Temporal lobe (tissue), 4 donors: ENCODE measurements at places on chromosomes 1 and 21. TPM values are rescaled to one million over a fixed set of nuclear protein-coding genes. Genes with fewer than 3 reads are reported as not detected.

ZNF683 gene
- not detected for total RNA-seq

MRPS21 gene
- 44.7 TPM for total RNA-seq

HSD3B2 gene
- not detected for total RNA-seq

CFHR1 gene
- 0.25 TPM for total RNA-seq

OR10J1 gene
- not detected for total RNA-seq

PDZK1 gene
- 2.0 TPM for total RNA-seq

OR2T34 gene
- total RNA-seq, result not detected
